Suppressor macrophage (primary cell): ENCODE measurements at places on chromosomes 7 and 10.

- no peak for DNase-seq
Observed at GRCh38 chr7:309586-310228, 19.7 kb downstream of the FOXL3 start.

DNA sequence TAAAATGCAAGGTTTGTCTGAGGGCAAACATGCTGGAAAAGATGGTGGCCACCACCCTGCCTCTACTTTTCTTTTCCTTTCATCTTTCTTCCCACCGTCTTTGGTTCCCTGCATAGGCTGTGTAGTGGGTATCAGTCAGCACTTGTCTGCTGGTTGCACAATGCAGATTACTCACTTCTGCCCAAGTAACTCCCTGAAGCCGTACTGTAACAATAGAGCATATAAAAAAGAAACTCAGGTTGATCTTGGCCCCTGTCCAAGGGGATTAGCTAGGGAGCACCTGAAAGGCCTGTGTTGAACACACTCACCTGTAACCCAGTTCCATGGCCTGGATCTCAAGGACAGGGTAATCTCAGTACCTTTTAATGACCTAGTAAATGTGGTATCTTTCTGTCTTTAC lies 533.0 kb upstream of the GALNT17 start:
- peak; percentile 2 for DNase-seq

DNA sequence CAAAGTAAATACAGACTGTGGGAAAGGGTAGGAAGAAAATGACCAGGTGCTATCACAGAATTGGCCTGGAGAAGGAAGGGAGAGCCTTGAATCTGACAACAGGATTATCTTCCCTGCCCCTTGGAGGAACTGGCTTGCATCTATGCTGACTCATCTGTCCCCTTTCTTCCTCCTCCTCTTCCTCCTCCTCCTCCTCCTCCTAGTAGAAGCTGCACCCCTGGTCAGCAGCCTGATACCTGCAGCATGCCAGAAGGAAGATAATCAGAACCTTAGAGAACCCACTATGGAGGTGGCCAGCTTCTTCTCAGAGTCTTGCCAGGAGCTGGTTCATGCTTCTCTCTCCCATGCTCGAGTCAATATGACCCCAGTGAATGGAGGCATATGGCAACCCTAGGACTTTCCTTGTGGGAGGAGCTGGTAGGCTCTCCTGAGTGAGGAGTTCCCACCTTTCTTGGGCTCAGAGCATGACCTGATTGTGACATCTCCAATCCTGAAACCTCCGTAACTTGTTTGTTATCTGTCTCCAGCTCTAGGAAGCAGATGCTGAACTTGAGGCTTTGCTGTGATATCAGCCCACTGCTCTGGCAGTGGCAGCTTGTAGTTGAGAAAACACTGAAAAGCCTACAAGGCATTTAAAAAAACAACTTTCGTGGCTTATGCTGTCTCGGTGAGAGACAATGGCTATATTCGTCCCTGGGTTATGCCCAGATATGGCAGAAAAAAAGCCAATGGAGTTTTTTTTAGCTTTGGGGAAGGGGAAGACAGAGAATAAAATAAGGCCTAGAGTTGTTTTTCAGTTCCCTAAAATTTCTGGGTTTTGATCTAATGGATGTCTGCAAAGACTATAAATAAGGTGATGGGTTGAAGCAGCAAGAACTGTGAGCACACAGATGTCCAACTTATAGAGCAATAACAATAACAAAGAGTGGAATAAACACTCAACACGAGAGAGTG lies 60.6 kb downstream of the CDHR3 start:
- DNase-seq = no peak

DNA sequence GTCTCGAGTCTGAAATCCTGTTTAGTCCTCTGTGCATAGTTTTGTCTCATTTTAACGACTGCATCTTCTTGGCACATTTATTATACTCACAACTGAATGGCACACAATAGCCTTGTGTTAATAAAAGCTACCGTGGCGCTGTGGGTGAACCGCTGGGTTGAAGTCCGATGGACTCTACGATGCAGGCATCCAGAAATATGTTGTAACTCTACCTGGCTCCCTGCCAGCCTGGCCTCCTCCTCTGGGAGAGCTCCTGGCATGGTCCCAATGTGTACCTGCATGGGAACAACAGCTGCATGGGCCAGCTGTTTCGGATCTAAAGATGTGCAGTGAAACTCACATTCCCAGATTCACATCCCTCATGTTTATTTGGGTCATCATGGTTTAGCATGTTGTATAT lies 3.7 kb upstream of the DPYSL4 start:
- no peak for DNase-seq

GRCh38 chr10:128044186-128044585 lies 82.0 kb downstream of the MKI67 start:
- no peak for DNase-seq

DNA sequence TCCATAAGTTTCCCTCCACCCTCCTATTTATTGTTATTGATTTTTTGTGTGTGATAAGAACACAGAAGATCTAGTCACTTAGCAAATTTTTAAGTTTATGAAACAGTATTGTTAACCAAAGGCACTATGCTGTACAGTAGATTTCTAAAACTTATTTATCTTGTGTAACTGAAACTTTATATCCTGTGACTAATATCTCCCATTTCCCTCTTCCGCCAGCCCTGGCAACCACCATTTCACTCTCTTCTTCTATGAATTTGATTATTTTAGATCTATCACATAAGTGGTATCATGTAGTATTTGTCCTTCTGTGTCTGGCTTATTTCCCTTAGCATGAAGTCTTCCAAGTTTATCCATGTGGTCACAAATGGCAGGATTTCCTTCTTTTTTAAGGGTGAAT lies 144.3 kb upstream of the INHBA start:
- DNase-seq = no peak

GRCh38 chr10:28595613-28596012 lies 62.7 kb downstream of the WAC start:
- no peak for DNase-seq

- no peak for DNase-seq
Observed at GRCh38 chr7:13989949-13990305, 461 bp upstream of the ETV1 start.

DNA sequence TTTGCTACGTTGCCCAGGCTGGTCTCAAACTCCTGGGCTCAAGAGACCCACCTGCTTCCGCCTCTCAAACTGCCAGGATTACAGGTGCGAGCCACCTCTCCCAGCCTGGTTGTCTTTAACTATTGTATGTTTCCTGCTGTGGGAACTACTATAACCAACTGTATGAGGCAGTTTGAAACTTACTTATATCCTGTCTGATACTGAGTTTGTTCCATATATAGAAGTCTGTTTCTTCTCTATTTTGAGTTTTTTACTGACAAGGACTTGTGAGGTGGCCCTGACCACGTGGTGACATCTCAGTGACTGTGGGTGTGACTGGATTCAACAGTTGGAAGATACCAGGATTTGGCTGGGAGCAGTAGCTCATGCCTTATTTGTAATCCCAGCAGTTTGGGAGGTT lies 14.2 kb downstream of the FBH1 start:
- DNase-seq = no peak

GRCh38 chr7:25347360-25348066 lies 119.2 kb upstream of the NPVF start:
- DNase-seq = no peak

- no peak for DNase-seq
Observed at GRCh38 chr7:151348970-151349369, 7.4 kb downstream of the NUB1 start.

DNA sequence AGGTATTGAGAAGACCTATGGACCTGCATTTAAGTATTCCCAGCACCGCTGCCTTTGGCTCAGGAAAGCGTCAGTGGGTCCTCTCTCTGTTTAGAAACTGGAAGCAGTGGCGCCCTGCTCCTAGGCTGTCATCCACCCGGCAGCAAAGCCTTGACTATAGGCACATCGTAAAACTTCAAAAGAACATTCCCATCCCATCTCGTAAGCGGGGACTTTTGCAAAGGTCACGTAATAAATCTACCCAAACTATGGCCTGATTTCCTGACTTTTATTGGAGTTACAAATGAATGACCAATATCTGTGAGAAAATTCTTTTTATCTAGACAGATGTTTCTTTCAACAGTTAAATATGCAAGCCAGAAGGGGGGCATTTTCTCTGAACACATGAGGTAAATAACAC lies 115.8 kb upstream of the TCERG1L start:
- no peak for DNase-seq

GRCh38 chr10:43252166-43252782 lies 14.6 kb downstream of the RASGEF1A start:
- DNase-seq = no peak

GRCh38 chr10:20162123-20162522 lies 345.9 kb downstream of the PLXDC2 start:
- DNase-seq = no peak

- no peak for DNase-seq
Observed at GRCh38 chr7:38462819-38463218, 168.4 kb downstream of the AMPH start.

DNA sequence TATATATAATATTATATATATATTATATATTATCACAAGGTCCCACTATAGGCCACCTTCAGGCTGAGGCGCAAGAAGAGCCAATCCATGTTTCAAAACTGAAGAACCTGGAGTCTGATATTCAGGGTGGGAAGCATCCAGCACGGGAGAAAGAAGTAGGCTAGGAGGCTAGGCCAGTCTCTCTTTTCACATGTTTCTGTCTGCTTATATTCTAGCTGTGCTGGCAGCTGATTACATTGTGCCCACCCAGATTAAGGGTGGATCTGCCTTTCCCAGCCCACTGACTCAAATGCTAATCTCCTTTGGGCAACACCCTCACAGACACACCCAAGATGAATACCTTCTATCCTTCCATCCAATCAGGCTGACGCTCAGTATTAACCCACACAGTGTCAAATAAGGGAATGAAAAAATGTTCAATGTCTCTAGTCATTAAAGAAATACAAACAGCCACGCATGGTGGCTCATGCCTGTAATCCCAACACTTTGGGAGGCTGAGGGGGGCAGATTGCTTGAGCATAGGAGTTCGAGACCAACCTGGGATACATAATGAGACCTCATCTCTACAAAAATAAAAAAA lies 135.4 kb upstream of the PCBD1 start:
- no peak for DNase-seq

DNA sequence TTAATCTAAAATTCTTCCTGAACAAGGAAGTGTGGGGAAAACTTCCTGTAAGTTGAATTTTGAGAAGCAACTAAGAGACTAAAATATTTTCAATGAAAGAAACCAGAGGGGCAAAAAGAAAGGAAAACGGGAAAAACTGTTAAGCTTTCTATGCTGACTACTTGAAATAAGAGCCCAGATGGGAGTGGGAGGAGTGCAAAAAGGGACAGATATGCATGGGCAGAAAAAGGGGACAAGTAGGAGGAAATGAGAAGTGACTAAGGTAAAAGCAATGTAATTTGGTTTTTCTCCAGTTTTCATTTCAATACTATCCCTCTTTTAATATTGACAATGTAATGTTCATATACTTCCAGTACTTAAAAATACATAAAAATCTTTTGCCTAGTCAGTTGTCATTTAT lies 11.1 kb downstream of the OGA start:
- no peak for DNase-seq

- no peak for DNase-seq
Observed at GRCh38 chr10:6665847-6666246, 85.8 kb upstream of the PRKCQ start.

- DNase-seq = peak; percentile 40
Observed at GRCh38 chr10:3822541-3823330, 37.7 kb upstream of the KLF6 start.

DNA sequence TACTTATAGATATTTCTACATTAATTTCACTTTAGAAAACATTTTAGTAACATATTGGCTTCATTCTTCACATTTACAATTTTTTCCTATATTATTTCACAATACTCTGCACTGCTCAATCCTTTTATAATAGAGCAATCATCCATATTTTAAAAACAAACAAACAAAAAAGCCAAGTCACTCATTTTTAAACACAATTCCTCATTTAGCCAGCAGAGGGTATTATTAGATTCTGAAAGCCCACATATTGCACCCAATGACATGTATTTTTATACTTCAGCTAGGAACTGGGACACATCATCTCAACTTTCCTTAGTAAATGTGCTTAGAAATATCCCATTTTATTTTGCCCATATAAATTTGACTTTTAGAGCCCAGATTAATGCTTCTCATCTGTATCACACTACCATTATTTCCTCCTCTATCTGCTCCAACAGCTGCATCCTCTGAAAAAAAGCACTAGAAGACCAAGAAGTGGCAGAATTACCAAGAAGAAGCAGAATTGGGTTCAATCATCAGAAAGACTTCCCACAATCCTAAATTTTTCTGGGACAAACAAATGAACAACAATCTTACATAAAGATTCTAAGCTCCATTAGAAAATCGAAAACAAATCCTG lies 29.5 kb downstream of the CTNNA3 start:
- DNase-seq = peak; percentile 55

- peak; percentile 46 for DNase-seq
Observed at GRCh38 chr10:45064998-45065397, 64.3 kb downstream of the ZNF22 start.

DNA sequence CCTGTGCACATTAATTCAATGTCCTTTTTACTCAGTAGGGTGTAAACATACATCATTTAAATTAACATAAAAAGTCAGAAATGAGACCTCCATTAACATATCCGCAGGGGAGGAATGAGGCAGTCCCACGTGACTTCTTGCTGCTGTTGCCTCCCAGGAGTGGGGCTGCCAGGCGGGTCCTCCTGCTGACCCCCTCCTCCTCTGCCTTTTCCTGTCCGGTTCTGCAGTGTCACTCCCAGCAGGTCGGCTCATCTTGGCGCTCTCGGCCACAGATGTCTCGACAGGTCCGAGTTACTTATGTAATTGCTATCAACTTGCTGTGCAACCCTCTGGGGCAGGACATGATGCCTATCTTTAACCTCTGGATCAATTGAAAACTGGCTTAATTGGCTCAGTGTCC lies 329.6 kb downstream of the GALNT17 start:
- DNase-seq = no peak

DNA sequence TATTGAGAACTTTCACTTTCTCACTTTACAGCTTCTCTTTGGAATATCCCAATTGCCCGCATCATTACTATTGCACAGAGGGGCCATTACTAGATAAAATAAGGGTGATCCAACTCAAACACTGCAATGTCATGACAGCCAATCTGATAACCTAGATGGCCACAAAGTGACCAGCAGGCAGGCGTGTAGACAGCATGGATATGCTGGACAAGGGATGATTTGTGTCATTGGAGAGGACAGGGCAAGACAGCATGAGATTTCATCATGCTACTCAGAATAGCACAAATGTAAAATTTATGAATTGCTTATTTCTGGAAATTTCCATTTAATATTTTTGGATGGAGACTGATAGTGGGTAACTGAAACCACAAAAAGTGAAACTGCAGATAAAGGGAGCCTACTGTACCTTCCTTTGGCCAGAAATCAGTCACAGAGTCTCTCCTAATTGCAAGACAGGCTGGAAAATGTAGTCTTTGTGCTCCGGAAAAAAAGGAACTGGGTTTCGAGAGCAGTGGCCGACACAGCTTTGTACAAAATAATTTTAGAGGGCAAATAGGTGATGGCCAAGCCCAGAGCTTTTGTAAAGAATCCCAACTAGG lies 6.1 kb upstream of the GSDME start:
- no peak for DNase-seq
